ENCODE measurements at places on chromosomes 7 and 10.

GRCh38 chr10:14801723-14802122 is 27.0 kb upstream of the FAM107B start:
- no peak for DNase-seq

GRCh38 chr10:119658274-119658673 is 7.1 kb downstream of the BAG3 start:
- peak; percentile 26 for DNase-seq

GRCh38 chr7:96300986-96301385 is 20.9 kb downstream of the SLC25A13 start:
- DNase-seq: no peak

- DNase-seq: no peak
These were observed 304.3 kb downstream of the THSD7A start for GRCh38 chr7:11527707-11528106.

GRCh38 chr7:39336442-39336841 is 229.8 kb upstream of the YAE1 start:
- no peak for DNase-seq

DNA sequence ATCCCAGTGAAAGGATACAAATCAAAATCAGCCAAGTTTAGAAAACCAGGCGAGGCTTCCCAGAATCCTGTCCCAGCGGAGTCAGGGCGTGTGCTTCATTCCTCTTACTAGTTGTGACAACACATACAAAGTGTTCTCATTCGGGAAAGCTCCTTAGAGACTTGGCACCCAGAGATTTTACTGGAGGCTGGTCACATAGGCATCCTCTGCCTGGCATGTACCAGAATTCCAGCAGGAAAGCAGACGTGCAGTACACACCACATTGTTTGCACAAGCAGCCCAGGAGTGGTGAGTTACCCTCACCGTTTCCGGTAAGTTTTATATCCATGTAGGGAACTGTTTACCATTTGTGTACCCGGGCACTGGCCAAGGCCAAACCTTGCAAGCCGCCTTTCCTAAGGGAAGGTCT is 34.9 kb downstream of the MMRN2 start:
- DNase-seq: no peak

- DNase-seq: peak; percentile 40
These were observed 1.2 kb downstream of the MARCHF5 start for GRCh38 chr10:92291921-92292845.

- no peak for DNase-seq
These were observed 33.2 kb downstream of the WBP1L start for GRCh38 chr10:102776779-102777456.

GRCh38 chr7:121504482-121504881 is 108.4 kb upstream of the FAM3C start:
- no peak for DNase-seq

GRCh38 chr7:2607122-2607922 is 24.5 kb upstream of the TTYH3 start:
- peak; percentile 49 for DNase-seq

- DNase-seq: peak; percentile 77
These were observed 145.3 kb upstream of the PRSS1 start for GRCh38 chr7:142603870-142604448.

DNA sequence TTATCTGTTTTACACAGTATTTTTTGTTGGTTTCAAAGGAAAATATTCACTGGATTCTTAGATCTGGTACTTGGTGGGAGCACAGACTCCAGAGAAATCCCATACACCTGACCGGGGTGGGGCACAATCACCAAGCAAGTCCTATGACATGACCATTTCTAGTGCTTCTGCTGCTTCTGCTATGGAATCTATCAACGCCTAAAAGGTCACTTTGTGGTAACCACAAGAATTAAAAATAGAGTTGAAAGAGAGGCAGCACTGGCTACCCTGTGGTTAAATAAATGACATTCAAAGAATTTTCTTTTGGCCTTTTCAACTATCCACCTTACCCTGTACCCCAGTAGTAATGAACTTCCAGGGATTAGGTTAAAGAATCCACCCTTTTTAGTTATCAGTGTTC is 329.9 kb upstream of the VWC2 start:
- DNase-seq: no peak

DNA sequence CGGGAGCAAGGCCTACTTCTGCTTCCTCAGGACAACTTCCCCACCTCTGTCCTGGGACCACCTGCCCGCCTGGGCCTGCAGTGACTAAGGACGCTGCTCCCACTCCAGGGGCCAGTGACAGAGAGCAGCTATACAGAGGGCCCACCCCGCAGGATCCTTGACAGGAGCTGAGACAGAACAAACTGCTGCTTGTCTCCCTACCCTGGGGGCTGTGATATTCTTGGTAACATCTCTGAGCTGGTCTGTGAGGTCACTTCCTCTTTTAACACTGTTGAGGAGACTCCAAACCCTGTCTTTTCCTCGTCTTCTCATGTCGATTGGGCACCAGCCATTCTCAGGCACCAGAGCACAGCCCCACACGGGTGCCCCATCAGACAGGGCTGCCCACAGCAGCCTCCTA is 6.9 kb upstream of the MRPS24 start:
- peak; percentile 27 for DNase-seq

DNA sequence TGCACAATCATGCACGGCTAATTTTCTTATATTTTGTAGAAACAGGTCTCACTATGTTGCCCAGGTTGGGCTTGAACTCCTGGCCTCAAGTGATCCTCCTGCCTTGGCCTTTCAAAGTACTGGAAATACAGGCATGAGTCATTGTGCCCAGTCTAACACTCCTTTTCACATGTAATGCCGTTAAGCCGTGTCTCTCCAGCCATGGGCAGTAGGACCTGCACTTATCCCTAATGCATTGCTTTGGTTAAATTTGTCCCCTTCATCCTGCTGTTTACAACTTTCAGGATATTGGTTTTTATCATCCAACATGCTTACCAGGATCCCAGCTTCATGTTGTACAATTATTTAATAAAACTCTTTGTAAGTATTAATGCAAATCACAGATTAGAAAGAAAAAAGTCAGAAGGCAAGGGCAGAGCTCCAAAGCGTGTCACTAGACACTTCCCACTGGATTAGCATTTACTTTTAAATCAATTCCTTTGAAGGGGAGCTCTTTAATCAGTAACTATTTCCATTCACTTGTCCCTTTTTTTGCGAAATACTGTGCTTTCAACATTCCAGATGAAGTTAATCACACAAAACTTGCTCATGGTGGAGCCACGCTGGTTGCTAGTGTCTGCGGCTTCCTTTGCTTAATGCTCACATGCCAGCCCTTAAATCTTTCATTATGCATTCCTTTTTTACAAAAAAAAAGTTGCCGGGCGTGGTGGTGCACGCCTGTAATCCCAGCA is 256.0 kb upstream of the AUTS2 start:
- no peak for DNase-seq

- no peak for DNase-seq
These were observed 63.4 kb upstream of the DDC start for GRCh38 chr7:50628434-50629084.

DNA sequence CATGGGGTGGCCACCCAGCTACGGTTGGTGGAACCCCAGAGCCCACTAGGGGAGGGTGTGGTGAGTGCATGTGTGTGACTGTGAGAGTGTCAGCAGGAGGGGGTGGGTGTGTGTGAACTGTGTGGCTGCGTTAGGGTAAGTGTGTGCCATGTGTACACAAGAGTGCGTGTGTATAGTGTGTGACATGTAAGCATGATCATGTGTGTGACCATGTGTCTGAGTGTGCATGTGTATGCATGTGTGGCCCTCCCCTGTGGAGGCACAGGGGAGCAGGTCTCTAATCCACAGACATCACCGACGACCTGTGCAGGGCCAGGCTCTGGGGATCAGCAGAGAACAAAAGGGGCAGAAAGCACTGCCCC is 3.5 kb upstream of the CFAP46 start:
- DNase-seq: no peak

DNA sequence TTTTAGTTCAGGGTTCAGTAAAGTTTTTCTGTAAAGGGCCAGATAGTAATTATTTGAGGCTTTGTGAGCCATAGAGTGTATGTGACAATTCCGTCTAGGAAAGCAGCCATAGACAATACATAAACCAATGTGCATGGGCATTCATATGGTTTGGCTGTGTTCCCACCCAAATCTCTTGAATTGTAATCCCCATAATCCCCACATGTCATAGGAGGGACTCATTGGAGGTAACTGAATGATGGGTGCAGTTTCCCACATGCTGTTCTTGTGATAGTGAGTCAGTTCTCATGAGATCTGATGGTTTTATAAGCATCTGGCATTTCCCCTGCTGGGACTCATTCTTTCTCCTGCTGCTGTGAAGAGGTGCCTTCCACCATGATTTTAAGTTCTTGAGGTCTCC is 29.9 kb downstream of the SEC61G start:
- DNase-seq: no peak

DNA sequence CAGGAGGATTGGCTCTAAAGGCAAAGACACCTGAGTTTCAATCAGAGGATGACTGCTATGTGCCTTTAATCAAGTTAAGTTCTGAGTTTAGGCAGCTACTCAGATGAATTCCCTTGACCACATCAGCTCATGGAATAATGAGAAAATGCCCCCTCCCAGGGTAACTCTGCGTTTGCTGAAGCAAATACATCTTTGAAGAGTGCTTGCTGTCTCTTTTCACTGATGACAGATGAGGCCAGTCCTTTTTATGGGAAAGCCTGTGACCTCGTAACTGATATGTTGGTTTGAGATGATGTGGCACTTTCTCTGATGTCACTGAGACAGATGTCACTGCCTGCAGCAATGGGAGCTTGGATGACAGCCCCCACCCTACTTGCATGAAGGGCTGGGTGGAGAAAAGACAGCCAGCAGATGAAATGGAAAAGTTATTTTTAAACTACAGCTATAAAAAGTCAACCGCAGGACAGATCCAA is 43.7 kb upstream of the DGKI start:
- DNase-seq: no peak

GRCh38 chr10:5752301-5752871 is 60.8 kb downstream of the GDI2 start:
- no peak for DNase-seq

- no peak for DNase-seq
These were observed 78.0 kb downstream of the WDR37 start for GRCh38 chr10:1134156-1134555.

GRCh38 chr10:22429981-22430421 is 84.7 kb downstream of the SPAG6 start:
- no peak for DNase-seq

DNA sequence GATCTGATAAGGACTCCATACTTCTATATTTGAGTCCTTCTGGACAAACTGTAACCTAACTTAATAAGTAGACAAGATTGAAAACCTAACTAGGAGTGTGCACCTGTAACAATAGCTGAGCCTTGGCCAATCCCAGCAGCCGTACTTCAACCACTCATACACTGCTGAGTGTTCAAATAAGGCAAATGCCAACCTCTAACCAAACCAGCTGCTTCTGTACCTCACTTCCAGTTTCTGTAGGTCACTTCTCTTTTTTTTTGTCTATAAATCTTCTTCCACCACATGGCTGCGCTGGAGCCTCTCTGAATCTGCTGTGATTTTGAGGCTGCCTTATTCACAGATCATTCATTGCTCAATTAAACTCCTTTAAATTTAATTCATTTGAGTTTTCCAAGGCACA is 753.2 kb downstream of the DNAJB9 start:
- no peak for DNase-seq

DNA sequence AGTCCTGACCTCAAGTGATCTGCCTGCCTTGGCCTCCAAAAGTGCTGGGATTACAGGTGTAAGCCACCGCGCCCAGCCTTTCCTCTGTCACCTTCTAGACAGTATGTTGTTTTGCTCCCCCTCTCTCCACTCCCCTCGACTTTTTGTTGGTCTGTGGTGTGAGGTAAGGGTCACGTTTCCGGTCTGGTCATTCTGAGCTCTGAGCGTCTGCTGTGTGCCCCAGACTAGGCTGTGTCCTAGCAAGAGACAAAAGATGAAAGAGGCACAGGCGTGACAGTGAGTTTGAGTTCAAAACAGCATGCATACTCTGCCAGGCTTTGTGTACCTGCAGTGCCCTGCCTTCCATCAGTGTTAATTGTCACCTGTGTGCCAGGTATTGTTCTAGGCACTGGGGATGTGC is 87.4 kb upstream of the PPIF start:
- DNase-seq: no peak

DNA sequence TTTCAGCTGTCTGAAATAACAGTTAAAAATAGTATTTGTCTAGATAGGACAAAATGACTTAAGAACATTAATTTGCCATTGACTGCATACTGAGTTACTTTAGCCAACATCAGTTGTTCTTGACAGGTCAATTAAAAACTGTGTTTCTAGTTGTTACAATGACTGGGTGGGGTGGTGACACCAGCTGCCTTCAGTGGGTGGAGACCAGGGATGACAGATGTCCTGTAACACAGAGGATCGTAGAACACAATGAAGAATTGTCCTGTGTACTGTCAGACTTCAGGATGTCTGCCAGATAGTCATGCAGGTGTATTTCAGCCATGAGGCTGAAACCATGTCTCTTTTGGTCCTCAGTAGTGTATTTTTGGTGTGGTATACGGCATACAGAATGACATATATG is 24.4 kb downstream of the TRUB1 start:
- DNase-seq: no peak

DNA sequence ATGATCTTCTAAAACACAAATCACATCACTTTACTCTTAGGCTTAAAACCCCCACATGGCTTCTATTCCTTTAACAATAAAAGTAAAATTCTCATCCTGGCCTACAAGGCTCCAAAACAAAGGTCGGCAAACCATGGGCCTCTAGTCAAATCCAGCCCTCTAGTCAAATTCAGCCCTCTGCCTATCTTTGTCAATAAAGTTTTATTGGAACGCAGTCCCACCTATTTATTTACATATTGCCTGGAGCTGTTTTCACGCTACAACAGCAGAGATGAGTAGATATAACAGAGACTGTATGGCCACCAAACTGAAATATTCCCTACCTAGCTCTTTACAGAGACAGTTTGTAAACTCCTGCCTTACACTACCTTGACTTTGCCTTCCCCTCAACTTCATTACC is 178.8 kb downstream of the PTPN20 start:
- no peak for DNase-seq

- no peak for DNase-seq
These were observed 51.1 kb downstream of the COL17A1 start for GRCh38 chr10:104034401-104035193.

- no peak for DNase-seq
These were observed 1.0 kb downstream of the TWIST1 start for GRCh38 chr7:19116121-19117090.

- DNase-seq: peak; percentile 91
These were observed 102.7 kb downstream of the FAM53B start for GRCh38 chr10:124641282-124642087.

All from CD14-positive monocyte (primary cell).